ENCODE measurements at places on chromosomes 5 and 9.

DNA sequence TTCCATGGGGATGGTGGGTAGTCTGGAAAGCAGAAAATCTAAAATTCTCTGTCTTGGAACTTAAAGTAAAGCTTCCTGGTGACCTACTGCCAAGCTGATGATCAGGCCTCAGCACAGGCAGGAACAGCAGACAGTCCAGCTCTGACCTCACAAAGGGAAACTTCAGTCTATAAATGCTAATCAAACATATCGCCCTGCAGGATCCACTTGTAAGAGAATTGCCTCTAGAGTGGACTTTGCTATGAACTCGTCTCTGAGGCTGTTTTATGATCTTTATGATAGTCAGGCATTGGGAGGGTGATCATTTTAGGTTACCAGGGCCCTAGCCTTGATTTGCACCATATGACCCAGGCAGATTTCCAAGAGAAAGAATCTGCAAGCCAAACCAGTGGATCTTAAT lies 67.6 kb upstream of the SELENOP start:
- peaks cover 6% of the 10 kb centered on the region for H3K4me1 ChIP-seq
- DNase-seq: no peak
- H3K27me3 ChIP-seq: no peaks in the 10 kb centered on the region
- H3K27ac ChIP-seq: no peak overlapping the region

DNA sequence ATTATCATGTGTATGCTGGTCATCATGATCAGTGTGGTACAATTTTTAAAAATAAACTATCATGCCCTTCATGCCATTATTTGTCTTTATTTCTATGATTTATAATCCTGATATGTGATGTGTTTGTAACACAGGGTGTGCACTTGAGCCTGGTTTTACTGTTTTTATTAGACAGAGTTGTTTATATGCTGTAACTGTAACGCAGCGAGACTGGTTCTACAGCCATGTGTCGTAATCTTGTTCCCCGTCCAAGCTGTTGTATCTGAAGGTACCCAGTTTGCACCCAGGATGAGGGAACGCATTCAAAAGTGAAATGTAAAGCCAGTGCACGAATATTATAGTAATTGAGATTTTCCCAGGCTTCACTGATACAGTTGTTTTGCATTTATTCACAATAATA lies 28.2 kb downstream of the SNX18 start:
- H3K4me1 ChIP-seq: peaks cover 9% of the 10 kb centered on the region
- no peak overlapping the region for H3K4me3 ChIP-seq
- H3K27me3 ChIP-seq: peaks cover 2% of the 10 kb centered on the region

GRCh38 chr5:79699763-79700400 lies 10.2 kb downstream of the CMYA5 start:
- H3K27ac ChIP-seq: no peak overlapping the region
- H3K36me3 ChIP-seq: no peaks in the 10 kb centered on the region
- no peaks in the 10 kb centered on the region for H3K4me1 ChIP-seq
- no peaks in the 10 kb centered on the region for H3K27me3 ChIP-seq

GRCh38 chr5:116883875-116884274 lies 309.3 kb upstream of the SEMA6A start:
- H3K27me3 ChIP-seq: peaks cover 4% of the 10 kb centered on the region
- H3K27ac ChIP-seq: no peak overlapping the region
- no peak overlapping the region for H3K4me3 ChIP-seq
- no peak for DNase-seq
- H3K36me3 ChIP-seq: no peaks in the 10 kb centered on the region
- peaks cover 3% of the 10 kb centered on the region for H3K4me1 ChIP-seq

GRCh38 chr5:88952996-88953643 lies 70.1 kb upstream of the MEF2C start:
- no peak for DNase-seq
- no peaks in the 10 kb centered on the region for H3K27me3 ChIP-seq
- H3K27ac ChIP-seq: peak overlapping the region; percentile 19
- H3K4me1 ChIP-seq: peaks cover 30% of the 10 kb centered on the region
- no peaks in the 10 kb centered on the region for H3K36me3 ChIP-seq

- H3K27ac ChIP-seq: no peak overlapping the region
- H3K4me1 ChIP-seq: no peaks in the 10 kb centered on the region
- H3K4me3 ChIP-seq: no peak overlapping the region
- DNase-seq: peak; percentile 45
- H3K27me3 ChIP-seq: peaks cover 5% of the 10 kb centered on the region
Observed at GRCh38 chr9:33225319-33226147, 14.4 kb upstream of the SPINK4 start.

DNA sequence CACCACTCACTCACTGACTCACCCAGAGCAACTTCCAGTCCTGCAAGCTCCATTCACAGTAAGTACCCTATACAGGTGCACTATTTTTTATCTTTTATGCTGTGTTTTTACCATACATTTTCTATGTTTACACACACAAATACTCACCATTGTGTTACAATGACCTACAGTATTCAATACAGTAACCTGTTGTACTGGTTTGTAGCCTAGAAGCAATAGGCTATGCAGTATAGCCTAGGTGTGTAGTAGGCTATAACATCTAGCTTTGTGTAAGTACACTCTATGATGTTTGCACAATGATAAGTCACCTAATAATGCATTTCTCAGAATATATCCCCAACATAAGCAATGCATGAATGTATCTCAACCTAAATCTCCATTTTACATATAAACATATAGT lies 541.1 kb downstream of the NR2F1-AS1 start:
- no peak for DNase-seq
- H3K4me1 ChIP-seq: no peaks in the 10 kb centered on the region
- no peak overlapping the region for H3K4me3 ChIP-seq
- H3K27me3 ChIP-seq: no peaks in the 10 kb centered on the region

DNA sequence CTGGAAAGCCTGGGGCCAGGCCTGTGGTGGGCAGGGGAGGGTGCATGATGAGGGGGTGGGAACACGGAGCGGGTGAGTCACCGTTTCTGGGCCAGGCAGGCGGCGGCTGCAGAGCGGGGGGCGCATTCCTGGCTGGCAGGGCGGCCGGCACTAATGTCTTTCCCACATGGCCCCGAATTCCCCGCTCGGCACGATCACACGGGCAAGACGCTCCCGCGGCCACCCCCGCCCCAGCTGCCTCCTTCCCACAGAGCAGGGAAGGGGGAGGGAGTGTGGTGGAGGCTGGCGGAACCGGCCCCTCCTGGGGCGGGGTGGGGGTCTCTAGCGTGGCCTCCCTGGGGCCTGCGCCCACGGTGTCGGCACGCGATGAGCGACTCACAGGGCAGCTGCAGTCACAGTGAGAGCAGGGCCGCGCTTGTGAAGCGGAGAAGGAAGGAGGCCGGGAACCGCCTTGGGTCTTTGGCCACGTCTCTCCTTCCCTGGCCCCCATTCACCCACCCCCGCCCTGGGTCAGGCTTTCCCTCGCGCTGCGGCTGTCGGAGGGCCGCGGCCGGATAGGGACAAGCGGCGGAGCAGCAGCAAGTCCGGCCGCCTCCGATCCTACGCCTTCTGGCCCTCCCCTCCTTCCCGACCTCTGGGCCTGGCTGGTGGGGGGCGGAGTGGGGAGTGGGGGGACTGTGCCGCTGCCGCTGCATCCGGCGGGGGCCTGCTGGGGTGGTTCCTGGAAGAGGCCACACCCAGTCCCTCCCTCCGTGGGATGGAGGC lies 48.9 kb downstream of the CXXC5 start:
- H3K27me3 ChIP-seq: peaks cover 19% of the 10 kb centered on the region
- peaks cover 20% of the 10 kb centered on the region for H3K4me1 ChIP-seq
- peak overlapping the region; percentile 62 for H3K4me3 ChIP-seq

- H3K4me1 ChIP-seq: no peaks in the 10 kb centered on the region
- DNase-seq: no peak
- no peak overlapping the region for H3K4me3 ChIP-seq
- no peak overlapping the region for H3K27ac ChIP-seq
- H3K36me3 ChIP-seq: no peaks in the 10 kb centered on the region
- peaks cover 2% of the 10 kb centered on the region for H3K27me3 ChIP-seq
Observed at GRCh38 chr9:96564217-96564616, 55.4 kb downstream of the CDC14B start.
